Stimulated activated CD4-positive, alpha-beta T cell treated with anti-CD3 and anti-CD28 coated beads, Interleukin-2, amount 100 ng/mL, for 24 hours (primary cell): ENCODE measurements at places on chromosomes 3 and 15.

GRCh38 chr3:100149713-100150415, 35.6 kb upstream of the FILIP1L start:
- DNase-seq = no peak

DNA sequence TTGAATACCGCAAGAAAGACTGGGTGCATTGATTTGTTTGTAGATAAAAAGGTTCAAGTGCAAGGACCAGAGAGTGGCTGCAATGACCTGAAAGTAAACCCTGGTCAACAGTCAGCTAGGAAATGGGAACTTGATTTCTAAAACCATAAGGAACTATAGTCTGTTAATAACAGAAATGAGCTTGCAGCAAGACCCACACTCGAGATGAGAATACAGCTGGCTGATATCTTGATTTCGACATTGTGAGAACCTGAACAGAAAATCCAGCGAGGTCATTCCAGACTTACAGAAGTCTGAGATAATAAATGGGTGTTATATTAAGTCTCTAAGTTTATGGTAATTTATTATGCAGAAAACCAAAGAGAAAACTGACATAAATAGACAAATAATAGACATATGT, 177.3 kb downstream of the NFKBIZ start:
- DNase-seq = no peak

GRCh38 chr3:75886971-75887526, 101.7 kb upstream of the ZNF717 start:
- no peak for DNase-seq

- no peak for DNase-seq
Observed at GRCh38 chr3:16089521-16089920, 85.0 kb upstream of the GALNT15 start.

DNA sequence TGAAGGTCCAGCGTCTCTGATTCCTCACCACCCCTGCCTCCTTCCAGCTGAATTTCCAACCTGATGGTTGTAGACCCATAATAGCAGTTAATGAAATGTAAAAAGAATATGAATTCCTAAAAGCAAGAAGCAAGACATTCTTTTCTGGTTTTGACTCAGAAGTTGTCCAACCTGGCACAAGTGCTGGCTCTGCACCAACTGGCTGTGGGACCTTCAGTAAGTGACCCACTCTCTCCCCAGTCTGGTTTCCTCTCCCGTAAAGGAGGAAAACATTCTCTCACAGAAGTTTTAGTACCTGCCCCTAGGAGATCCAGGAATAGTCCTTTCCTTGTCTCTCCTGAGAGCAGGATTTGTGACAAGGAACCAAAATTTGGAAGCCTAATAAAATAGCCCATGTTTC, 236.9 kb upstream of the TRIM42 start:
- no peak for DNase-seq

- no peak for DNase-seq
Observed at GRCh38 chr15:55649058-55649423, 60.9 kb upstream of the PYGO1 start.

- no peak for DNase-seq
Observed at GRCh38 chr3:190558316-190558715, 44.4 kb downstream of the IL1RAP start.

DNA sequence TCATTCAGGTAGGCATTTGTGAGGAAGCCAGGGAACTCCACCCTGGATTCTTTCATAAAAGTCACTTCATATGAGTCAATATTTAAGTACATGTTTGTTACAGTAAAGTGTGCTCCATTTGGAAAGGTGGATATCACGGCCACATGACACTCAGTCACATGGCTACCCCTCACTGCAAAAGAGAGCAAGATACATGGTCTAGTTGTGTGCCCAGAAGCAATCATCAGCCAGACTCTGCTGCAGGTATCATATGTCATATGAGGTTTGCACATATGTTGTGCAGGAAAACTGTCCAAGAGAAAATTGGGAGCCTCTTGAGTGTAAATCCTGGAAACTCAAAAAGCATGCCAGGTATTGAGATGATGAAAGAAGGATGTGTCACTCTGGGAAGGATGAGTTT, 55.0 kb upstream of the NMNAT3 start:
- DNase-seq = no peak

GRCh38 chr3:16264174-16264707, 502 bp downstream of the DPH3 start:
- DNase-seq = no peak

DNA sequence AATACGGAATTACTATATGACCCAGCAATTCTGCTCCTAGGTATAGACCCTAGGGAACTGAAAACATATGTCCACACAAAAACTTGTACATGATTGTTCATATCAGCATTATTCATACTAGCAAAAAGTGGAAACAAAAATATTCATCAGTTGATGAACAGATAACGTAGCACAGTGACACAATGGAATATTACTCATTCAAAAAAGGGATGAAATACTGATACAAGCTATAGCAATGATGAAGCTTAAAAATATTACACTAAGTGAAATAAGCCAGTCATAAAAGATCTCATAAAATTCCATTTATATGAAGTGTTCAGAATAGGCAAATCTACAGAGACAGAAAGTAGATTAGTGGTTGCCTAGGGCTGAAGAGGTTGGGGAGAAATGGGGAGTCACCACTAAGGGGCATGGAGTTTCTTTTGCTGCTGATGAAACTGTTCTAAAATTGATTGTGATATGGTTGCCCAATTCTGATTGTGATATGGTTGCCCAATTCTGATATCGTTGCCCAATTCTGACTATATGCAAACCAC, 10.5 kb downstream of the C15orf61 start:
- no peak for DNase-seq

GRCh38 chr3:124846189-124846588, 41.0 kb downstream of the ITGB5 start:
- no peak for DNase-seq

DNA sequence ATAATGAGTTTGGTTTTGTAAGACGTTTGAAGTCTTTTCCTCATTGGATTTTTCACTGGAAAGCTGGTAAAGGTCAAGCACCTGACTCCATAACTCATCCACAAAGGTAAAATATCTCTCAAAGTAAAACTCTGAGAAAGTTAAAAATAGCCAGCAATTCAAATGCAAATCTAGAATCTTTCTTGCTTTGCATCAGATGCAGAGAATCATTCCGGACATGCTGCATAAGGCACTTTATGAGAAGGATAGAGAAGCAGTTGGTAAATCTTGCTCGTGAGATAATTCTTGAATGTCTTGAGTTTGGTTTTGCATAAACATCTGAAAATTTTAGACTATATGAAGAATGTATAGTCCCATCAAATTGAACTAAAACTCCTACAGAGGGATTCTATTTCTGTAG, 9.1 kb downstream of the KCNMB2 start:
- no peak for DNase-seq

DNA sequence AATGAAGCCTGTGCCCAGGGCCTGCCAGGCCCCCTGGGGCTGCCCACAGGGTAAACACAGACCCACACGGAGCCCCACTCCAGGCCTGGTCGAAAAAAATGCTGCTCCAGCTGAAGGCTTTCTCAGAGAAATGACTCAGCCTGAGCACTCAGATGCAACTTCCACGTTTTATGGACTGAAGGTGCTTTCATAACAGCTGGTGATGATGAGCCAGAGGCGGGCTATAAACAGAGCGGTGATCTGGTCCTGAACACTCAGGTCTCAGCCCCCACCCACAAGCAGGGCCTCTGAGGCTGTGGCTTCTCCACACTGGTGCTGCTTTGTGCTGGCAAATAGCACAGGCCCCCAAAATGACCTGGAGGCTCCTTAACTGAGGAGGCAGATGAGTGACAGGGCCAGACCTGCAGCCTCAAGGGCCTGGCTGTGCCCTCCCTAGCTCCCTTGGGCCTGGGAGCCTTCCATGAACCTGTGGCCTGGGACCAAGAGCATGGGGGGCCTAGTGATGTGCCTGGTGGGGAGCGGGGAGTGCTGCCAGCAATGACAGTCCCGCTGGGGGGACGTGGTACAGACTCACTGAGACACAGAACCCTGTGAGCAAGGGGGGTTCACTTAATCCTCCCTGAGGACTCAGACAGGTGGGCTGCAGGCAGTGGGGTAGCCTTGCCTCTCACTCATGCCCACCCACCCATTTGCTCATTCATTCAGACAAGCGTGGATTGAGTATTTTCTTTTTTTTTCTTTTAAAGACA, 23.0 kb upstream of the FURIN start:
- peak; percentile 46 for DNase-seq

DNA sequence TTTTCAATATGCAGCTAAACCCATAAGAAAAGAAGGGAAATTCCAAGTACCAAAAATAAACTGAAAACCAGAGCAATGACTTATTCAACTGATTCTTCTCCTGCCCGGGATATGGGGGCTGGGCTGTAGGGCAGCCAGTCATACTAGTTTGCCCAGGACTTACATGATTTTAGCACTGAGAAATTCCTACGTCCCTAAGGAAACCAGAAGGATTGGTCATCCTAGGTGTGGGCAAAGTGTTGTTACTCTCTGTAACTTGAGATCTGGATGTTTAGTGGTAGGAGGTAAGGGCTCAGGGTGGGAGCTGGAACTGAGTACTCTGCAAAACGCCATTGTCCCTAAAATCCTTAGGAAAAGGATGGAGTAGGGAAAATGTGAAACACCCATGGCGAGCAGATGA, 1.2 kb upstream of the DAZL start:
- no peak for DNase-seq

DNA sequence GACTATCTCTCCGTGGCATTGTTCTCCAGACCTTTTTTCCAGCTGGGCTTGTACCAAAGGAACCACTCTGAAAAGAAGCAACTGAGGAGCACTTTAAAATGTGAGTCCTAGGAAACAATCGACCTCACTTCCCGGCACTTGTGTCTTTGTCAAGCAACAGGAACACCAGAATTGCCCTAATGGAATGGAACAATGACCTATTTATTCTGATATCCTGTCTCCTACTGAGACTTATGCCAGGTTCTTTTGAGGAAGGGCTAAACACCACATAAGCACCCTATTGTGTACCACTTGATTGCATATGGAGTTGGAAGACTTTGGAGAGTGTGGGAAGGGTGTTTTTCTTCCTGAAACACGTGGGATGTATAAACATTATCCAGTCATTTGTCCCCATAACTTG, 56.8 kb upstream of the TGFBR2 start:
- DNase-seq = no peak

DNA sequence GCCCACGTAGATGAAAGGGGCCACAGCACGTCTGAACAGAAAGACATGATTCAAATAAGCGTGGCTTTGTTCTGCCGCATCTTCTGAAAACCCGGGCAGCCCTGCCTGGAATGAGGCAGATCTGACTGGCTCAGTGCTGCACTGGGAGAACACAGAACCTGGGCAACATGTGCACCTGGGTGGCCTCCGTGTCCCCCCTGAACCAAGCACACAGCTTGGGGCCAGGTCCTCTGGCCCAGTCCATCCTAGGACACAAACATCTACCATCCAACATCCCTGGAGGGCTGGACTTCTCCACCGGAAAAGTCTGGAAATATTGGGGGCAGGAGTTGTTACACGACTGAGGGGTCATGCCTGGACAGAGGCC, 119.4 kb downstream of the ADAMTS17 start:
- no peak for DNase-seq

- DNase-seq = no peak
Observed at GRCh38 chr3:128503164-128503651, 10.2 kb upstream of the GATA2 start.

GRCh38 chr3:14920536-14920935, 26.8 kb upstream of the NR2C2 start:
- DNase-seq = no peak

- DNase-seq = no peak
Observed at GRCh38 chr3:90145094-90145860, 1037.9 kb downstream of the EPHA3 start.

DNA sequence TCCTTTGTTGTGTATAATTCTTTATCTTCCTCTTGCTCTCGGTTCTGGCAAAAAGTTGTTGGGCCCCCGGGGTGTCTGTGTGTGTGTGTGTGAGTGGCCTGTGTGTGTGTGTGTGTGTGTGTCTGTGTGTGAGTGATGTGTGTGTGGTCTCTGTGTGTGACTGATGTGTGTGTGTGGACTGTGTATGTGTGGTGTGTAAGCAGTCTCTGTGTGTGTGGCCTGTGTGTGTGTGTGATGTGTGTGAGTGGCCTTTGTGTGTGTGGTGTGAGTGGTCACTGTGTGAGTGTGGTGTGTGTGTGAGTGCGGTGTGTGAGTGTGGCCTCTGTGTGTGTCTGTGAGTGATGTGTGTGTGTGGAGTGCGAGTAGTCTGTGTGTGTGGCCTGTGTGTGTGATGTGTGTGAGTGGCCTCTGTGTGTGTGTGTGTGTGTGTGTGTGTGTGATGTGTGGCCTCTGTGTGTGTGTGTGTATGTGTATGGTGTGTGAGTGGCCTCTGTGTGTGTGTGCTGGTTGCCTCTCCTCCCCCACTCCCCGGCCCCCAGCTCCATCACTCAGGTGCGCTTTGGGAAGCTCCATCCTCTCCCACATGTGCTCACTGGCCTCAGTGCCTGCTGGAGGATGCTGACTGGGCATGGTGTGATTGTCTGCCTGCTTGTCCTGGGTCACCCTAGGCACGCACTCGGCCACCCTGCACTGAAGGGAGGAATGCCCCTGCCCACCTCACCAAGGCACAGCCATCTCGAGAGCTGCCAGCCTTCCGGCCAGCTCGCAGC, 8.8 kb downstream of the LINGO1 start:
- no peak for DNase-seq

DNA sequence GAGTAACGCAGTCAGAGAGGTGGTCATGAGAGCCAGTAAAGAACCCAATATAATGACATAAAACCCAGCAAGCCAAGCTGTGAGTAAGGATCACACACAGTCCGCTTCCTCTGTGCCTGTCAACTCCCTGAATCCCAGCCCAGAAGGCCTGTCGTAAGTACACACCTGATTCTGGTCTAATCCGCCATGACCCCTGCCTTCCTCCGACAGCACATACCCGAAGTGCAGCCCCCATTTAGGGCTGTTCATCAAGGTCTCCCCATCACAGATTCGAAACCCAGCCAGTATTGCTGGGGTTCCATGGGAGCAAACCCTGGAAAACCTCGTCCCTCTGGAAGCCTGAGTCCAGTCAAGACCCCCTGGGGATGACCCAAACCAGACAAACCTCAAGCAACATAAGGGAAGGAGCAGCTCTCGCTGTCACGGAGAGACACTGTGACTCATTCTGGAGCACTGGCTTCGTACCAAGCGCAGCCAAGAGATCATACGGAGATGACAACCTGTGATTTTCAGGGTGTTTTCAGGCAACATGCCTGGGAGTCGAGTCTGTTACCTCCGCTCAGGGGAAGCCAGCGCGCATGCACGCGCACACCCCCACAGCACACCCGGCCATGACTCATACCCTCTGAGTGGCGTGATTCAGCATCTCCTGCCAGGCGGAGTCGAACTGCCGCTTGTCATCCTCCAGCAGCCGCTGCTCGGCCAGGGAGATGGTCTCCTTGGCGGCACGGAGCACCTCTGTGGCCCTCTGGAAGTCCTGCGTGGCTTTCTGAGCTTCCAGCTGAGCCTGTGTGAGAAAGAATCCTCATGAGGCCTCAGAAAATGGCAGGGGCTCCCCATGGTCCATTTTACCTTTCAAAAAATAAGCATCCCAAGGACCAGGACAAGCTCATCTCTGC, 63.0 kb downstream of the SH3BP5 start:
- peak; percentile 84 for DNase-seq

- no peak for DNase-seq
Observed at GRCh38 chr3:14369675-14370669, 32.4 kb upstream of the SLC6A6 start.

DNA sequence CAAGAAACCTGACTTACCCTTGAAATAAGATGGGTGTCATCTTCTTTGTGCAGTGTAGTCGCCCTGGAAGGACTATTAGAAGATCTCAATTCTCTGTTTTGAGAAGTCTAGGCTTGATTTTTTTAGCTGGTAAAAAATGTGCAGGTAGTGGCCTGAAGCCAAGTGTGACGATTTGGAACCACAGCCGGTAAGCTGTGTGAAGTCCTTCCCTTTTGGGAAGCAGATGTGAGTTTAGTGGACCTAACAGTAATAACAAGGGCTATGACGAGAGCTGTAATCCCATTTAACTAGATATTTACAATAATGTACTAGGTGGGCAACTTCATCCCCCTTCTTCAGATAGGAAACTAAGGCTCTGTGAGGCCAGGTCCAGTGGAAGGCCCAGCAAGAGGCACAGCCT, 81.7 kb upstream of the MYZAP start:
- DNase-seq = no peak
